Cardiac muscle cell (in vitro differentiated cells and primary cell): ENCODE measurements at places on chromosomes 5 and 9.

DNA sequence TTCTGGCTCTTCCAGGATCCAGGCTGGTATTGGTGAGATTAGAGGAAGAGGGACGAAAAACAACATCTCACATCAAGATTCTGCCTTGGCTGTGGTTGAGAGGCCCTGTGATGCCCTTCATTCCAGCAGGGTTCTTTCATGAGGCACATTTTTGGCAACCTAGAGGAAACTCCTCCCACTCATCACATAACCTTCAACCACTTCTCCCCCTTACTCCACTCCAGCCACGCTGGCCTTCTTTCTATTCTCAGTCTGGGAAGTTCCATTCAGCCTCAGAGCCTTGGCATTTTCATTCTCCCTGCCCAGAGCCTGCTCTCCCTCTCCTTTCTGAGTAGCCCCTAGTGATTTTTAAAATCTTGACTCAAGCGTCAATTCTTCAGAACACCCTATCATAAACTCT, 337.5 kb downstream of the ZSWIM6 start:
- no peaks in the 10 kb centered on the region for H3K36me3 ChIP-seq
- no peak overlapping the region for H3K27ac ChIP-seq
- no peak for DNase-seq
- no peaks in the 10 kb centered on the region for H3K4me1 ChIP-seq

DNA sequence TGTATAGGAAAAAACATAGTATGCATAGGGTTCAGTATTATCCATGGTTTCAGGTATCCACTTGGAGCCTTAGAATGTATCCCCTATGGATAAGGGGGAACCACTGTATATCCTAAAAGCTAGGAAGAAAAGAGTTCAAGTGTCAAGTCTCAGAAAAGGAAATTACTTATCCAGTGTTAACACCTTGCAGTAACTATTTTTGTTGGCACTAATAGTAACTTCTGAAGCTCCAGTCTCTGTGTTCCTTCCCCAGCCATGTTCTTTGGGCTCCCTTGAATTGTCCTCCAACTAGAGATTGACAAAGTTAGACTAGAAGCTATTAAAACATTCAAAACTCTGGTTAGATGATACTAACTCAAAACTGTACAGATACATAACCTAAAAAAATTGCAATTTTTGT, 370.8 kb downstream of the NFIB start:
- H3K27me3 ChIP-seq = no peaks in the 10 kb centered on the region
- no peak overlapping the region for H3K27ac ChIP-seq
- H3K36me3 ChIP-seq = no peaks in the 10 kb centered on the region
- DNase-seq = no peak
- H3K4me1 ChIP-seq = peaks cover 22% of the 10 kb centered on the region
- no peak overlapping the region for H3K4me3 ChIP-seq

- H3K4me3 ChIP-seq = no peak overlapping the region
- DNase-seq = no peak
- H3K4me1 ChIP-seq = no peaks in the 10 kb centered on the region
- H3K27ac ChIP-seq = no peak overlapping the region
Measured at GRCh38 chr5:96829297-96829696, 21.6 kb upstream of the ERAP1 start.

DNA sequence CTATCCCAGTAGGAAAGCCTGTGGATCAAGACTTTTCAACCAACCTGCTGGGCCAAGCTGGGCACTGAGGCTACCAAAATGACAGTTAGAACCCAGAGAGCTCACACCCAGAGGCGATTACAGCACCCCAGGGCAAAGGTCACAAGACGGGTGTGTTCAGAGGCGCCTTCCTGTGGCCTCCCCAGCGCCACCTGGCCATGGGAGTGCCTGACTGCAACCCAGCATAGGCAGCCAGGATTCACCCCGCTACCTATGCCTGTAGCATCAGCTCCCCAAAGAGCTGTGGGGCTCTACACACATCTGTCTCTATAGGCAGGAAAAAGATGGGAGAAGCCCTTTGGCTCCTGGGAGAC, 33.5 kb downstream of the PDGFRB start:
- H3K27me3 ChIP-seq = no peaks in the 10 kb centered on the region
- no peak for DNase-seq
- no peaks in the 10 kb centered on the region for H3K36me3 ChIP-seq
- H3K4me3 ChIP-seq = no peak overlapping the region
- no peak overlapping the region for H3K27ac ChIP-seq

- peak; percentile 49 for DNase-seq
- H3K27me3 ChIP-seq = no peaks in the 10 kb centered on the region
- no peaks in the 10 kb centered on the region for H3K36me3 ChIP-seq
- H3K27ac ChIP-seq = peak overlapping the region; percentile 74
- peaks cover 5% of the 10 kb centered on the region for H3K4me1 ChIP-seq
- H3K4me3 ChIP-seq = no peak overlapping the region
Measured at GRCh38 chr5:102638912-102639652, 116.0 kb upstream of the PAM start.

GRCh38 chr5:91434348-91434747, 51.2 kb upstream of the ARRDC3 start:
- no peak overlapping the region for H3K27ac ChIP-seq
- DNase-seq = no peak
- no peaks in the 10 kb centered on the region for H3K36me3 ChIP-seq
- no peaks in the 10 kb centered on the region for H3K27me3 ChIP-seq

DNA sequence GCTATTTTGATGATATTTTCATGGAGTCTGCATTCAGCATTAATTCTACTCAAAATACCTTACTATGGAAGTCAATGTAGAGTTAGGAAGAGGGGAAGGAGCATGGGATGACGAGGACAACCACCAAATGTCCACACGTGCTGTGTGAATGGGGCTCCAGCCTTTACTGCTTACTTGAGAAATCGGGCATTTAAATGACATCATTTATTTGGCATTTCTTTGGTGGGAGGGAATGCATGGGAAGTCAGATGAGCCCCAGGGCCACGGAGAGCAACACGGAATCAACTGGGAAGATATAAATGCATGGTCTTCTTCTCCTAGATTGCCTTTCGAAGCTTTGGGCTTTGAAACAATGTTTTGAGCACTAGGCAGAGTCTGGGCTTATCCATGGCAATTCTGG, 458.5 kb upstream of the KLF4 start:
- H3K27me3 ChIP-seq = no peaks in the 10 kb centered on the region
- H3K36me3 ChIP-seq = no peaks in the 10 kb centered on the region
- no peaks in the 10 kb centered on the region for H3K4me1 ChIP-seq
- no peak overlapping the region for H3K27ac ChIP-seq
- no peak for DNase-seq
- no peak overlapping the region for H3K4me3 ChIP-seq

DNA sequence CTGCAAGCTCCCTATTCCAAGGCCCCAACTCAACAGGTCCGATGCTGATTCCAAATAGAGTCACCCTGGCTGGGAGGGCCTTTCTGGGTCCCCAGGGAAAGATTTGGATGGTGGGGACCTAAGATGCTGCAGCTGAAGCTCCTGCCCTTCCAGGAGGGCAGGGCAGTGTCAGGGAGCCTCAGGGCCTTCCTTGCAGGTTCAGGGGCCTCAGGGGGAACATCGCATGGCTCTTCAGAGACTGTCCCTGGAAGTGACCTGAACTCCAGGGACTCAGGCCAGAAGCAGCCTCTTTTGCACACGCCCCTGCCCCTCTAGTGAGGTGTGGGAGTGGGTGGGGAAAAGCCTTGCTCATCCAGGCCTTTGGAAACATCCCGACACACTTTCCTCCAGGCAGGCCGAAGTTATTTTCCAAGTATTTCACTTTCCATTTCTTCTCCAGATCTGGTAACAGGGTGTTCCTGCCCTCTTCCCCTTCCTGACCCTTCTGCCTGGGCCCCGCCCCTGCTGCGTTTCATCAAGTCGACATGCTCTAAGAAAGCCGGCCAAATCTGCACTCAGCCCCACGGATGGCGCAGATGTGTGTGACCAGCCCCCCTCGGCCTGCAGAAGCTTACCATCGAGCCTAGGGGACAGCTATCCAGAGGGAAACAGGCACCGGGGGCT, 159.5 kb downstream of the FGF18 start:
- H3K27me3 ChIP-seq = no peaks in the 10 kb centered on the region
- H3K36me3 ChIP-seq = no peaks in the 10 kb centered on the region
- DNase-seq = no peak
- H3K27ac ChIP-seq = no peak overlapping the region
- peaks cover 14% of the 10 kb centered on the region for H3K4me1 ChIP-seq

- H3K4me3 ChIP-seq = no peak overlapping the region
- H3K4me1 ChIP-seq = no peaks in the 10 kb centered on the region
- DNase-seq = no peak
- no peaks in the 10 kb centered on the region for H3K36me3 ChIP-seq
- H3K27ac ChIP-seq = no peak overlapping the region
Measured at GRCh38 chr5:31355337-31355736, 161.9 kb downstream of the CDH6 start.

DNA sequence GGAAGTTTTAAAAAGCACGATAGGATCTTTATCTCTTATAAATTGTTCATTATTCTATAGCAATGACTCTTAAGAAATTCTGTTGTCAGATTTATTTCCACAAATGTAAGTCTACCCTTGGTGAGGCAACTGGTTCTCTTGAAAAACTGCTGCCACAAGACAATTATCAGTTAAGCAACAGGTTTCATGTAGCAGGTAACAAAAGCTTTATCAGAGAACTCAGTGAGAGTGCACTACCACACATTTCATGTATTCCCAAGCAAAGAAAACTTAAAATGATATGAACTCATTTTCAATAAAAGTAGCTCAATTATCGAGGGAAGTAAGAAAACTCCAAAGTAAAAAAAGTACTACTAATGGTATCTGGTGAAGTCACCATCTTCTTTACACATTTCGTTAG, 9.4 kb downstream of the NR6A1 start:
- DNase-seq = no peak
- no peak overlapping the region for H3K4me3 ChIP-seq
- H3K4me1 ChIP-seq = peaks cover 67% of the 10 kb centered on the region
- H3K36me3 ChIP-seq = no peaks in the 10 kb centered on the region
- no peak overlapping the region for H3K27ac ChIP-seq

DNA sequence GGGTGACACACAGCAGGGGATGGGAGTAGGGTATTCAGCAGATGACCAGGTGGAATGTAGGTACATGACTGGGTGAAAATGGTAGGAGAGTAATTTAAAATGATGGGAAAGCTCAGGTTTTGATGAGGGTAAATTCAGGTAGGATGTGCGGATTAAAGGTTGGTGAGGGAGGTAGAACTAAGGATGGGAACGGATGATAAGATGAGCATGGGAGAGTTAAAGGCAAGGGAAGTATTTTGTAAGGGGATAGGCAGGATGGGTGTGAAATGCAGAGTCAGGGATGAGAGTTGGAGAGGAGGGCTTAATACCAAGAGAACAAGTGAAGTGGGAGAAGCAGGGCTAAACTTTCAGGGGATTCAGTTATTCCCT, 1.5 kb downstream of the TLN1 start:
- H3K27ac ChIP-seq = peak overlapping the region; percentile 100
- no peak for DNase-seq
- peaks cover 14% of the 10 kb centered on the region for H3K36me3 ChIP-seq
- H3K4me3 ChIP-seq = peak overlapping the region; percentile 76
- H3K4me1 ChIP-seq = peaks cover 53% of the 10 kb centered on the region

GRCh38 chr5:102834438-102834964, 79.4 kb downstream of the PAM start:
- no peaks in the 10 kb centered on the region for H3K36me3 ChIP-seq
- H3K4me3 ChIP-seq = no peak overlapping the region
- H3K4me1 ChIP-seq = no peaks in the 10 kb centered on the region
- H3K27me3 ChIP-seq = no peaks in the 10 kb centered on the region
- DNase-seq = no peak

- DNase-seq = no peak
- H3K4me3 ChIP-seq = no peak overlapping the region
- H3K36me3 ChIP-seq = peaks cover 34% of the 10 kb centered on the region
- no peaks in the 10 kb centered on the region for H3K27me3 ChIP-seq
- no peak overlapping the region for H3K27ac ChIP-seq
- H3K4me1 ChIP-seq = peaks cover 14% of the 10 kb centered on the region
Measured at GRCh38 chr5:173317091-173317730, 11.0 kb downstream of the STC2 start.

DNA sequence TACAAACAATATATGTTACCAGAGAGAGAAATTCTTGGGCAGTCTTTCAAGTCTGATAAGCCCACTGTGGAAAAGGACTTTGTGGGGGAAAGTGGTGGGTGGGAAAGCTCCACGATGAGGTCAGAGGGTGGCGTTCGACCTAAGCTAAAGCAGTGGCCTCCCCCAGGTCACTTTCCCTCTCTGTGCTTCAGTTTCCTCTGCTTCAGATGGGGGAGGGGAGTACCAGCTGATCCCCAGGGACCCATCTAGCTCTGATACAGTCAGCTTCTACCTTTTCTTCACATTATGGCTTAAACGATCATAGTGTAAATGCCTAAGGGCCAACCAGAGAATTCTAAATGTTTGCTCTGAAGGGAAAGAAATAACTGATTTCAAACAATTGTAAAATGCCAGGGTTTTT, 36.6 kb upstream of the ARSB start:
- peaks cover 3% of the 10 kb centered on the region for H3K4me1 ChIP-seq
- no peak for DNase-seq
- no peaks in the 10 kb centered on the region for H3K36me3 ChIP-seq
- peaks cover 4% of the 10 kb centered on the region for H3K27me3 ChIP-seq

DNA sequence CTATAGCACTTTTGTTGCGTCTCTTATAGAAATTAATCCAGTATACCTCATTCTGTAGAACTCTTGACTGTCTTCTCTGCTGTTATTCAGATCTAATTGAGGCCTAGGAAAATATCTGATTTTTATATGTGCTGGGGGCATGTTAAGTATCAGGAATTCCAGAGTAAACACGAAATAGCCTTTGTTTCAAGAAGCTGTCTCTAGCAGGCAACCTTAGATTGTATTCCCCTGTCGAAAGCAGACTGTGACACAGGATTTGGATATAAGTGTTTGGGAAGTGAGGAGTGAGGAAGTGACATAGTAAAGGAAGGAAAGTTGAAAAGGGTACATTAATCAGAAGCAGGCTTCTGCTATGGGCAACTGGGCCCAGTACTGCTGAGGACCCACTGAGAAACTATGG, 72.1 kb upstream of the RASA1 start:
- no peaks in the 10 kb centered on the region for H3K27me3 ChIP-seq
- peak; percentile 39 for DNase-seq
- no peaks in the 10 kb centered on the region for H3K4me1 ChIP-seq
- H3K27ac ChIP-seq = no peak overlapping the region
- H3K4me3 ChIP-seq = no peak overlapping the region

GRCh38 chr5:131581702-131582101, 53.3 kb downstream of the RAPGEF6 start:
- no peaks in the 10 kb centered on the region for H3K4me1 ChIP-seq
- H3K27ac ChIP-seq = no peak overlapping the region
- H3K27me3 ChIP-seq = no peaks in the 10 kb centered on the region
- no peaks in the 10 kb centered on the region for H3K36me3 ChIP-seq
- no peak for DNase-seq

GRCh38 chr5:72633649-72634048, 126.4 kb upstream of the ZNF366 start:
- no peaks in the 10 kb centered on the region for H3K27me3 ChIP-seq
- peak; percentile 83 for DNase-seq
- peaks cover 8% of the 10 kb centered on the region for H3K4me1 ChIP-seq
- H3K4me3 ChIP-seq = no peak overlapping the region
